Forelimb muscle (tissue), 1 donor: ENCODE measurements at places on chromosomes 11 and 22.
A peak's percentile ranks its signal among the peaks of the same experiment; 100 is the strongest.

GRCh38 chr22:33347002-33347401, 288.8 kb upstream of the SYN3 start:
- DNase-seq: no peak

DNA sequence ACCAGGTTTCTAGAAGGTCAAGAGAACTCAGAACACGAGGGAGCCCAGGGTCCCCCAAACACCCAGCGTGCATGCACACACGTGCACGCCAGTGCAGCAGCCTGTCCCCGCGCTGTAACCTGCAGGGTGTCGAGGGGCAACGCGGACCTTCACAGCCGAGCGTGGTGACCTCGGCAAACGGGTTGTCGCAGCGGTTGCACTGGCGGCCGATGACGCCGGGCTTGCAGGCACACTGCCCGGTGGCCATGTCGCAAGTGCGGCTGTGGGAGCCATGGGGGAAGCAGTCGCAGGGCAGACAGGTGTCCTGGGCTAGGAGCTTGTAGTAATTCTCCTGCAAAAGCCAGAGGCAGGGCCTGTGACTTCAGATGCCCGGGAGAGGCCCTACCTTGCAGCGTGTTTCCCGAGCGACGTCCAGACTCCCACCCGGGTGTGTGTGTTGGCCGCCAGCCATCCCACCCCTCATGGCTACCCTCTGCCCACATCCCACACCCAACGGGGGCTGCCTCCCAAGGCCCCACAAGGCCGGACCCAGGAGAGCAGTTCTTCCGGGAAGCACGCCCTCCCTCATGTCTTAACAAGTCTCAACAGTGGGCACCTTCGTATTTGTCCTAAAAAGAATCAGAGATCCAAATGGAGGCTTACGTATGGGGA, 56.1 kb downstream of the TRMU start:
- no peak for DNase-seq

GRCh38 chr22:34620161-34620560, 445.8 kb upstream of the ISX start:
- DNase-seq: no peak

GRCh38 chr22:20404881-20405280, 10.9 kb downstream of the ZNF74 start:
- no peak for DNase-seq

GRCh38 chr11:5336331-5336730, 7.0 kb downstream of the OR51B5 start:
- DNase-seq: no peak

- DNase-seq: no peak
Observed at GRCh38 chr11:27604416-27604815, 95.8 kb downstream of the BDNF start.

DNA sequence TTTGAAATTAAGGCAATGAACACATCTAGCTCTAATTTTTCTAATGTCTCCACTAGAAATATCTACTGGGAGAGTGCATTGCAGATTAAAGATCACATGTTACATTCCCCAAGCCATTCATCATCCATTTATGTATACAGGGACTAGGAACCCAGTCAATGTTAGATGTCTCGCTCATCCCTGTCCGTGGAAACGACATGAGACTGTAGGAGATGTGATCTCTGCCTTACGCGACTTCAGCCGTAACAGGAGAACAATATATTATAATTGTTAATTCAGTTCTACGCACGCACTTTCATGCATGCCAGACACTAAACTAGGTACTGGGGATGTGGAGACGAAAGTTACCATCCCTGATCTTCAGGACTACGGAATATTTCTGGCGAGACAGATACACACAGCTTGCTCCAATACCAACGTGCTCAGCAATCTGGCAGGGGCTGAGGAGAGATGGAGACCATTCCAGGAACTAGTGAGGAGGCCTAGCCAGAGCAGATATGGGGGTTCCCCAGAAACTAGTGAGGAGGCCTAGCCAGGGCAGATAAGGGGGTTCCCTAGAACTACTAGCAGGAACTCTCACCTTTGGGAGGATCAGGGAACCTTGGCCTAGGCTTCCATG, 706 bp downstream of the DCPS start:
- DNase-seq: no peak

GRCh38 chr11:109945626-109946321, 147.4 kb upstream of the ZC3H12C start:
- no peak for DNase-seq

DNA sequence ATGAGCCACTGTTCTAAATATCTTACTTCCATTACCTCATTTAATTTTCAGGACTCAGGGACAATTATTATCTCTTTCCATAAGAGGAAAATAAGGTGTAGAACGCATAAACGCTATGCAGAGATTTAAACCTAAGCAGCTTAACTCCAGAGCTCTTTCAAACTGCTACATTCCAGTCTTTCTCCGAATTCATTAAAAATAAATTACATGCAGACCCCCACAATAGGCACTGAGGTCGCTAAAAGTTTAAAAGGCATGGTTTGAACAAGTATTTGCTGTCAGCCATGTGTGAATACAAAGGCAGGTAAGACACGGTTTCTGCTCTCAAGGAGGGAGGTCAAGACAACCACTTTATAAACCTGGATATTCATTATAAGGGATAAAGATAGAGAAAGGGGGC, 983 bp downstream of the NARS2 start:
- no peak for DNase-seq

GRCh38 chr11:12683874-12684273, 9.7 kb downstream of the TEAD1 start:
- DNase-seq: no peak

DNA sequence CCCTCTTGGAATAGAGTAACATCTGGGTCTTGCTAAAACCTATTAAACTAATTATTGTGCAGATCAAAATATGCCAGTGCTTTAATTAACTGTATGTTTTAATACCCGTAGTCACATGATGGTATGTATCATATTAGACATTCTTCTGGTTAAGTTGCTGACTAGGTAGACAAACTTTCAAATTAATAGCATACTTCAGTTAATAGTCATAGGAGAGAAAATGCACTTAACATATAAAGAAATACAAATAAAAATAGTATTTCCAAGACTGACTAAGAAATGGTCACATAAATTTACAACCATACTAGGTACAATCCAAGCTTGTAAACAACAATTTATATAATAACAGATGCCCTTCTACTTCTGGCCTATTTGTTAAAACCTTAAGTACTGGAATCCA, 7.6 kb upstream of the EXPH5 start:
- DNase-seq: no peak

- no peak for DNase-seq
Observed at GRCh38 chr22:29798318-29798717, 31.1 kb downstream of the UQCR10 start.

DNA sequence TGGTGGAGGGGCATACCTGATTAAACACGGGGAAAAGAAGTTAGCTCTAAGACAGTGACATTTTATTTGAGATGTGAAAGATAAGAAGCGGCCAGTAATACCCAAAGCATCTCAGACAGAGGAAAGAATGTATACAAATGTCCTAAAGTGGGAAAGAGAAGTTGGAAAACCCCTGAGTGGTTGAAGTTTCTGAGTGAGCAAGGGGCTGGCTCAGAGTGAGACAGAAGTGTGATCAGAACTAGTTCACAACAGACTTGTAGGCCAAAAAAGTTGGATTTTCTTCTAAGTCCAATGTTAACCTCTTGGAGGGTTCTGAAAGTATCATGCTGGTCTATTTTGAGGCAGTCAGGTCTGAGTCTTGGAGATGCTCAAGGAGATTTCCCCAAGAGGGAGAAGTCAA, 608.7 kb downstream of the SOX6 start:
- no peak for DNase-seq

- no peak for DNase-seq
Observed at GRCh38 chr22:32444068-32444467, 20.2 kb downstream of the BPIFC start.

- DNase-seq: no peak
Observed at GRCh38 chr22:43078522-43078921, 10.7 kb downstream of the TTLL1 start.

- peak; percentile 68 for DNase-seq
Observed at GRCh38 chr11:45960387-45961095, 38.1 kb downstream of the LARGE2 start.

GRCh38 chr11:130706572-130706971, 209.7 kb downstream of the SNX19 start:
- no peak for DNase-seq

DNA sequence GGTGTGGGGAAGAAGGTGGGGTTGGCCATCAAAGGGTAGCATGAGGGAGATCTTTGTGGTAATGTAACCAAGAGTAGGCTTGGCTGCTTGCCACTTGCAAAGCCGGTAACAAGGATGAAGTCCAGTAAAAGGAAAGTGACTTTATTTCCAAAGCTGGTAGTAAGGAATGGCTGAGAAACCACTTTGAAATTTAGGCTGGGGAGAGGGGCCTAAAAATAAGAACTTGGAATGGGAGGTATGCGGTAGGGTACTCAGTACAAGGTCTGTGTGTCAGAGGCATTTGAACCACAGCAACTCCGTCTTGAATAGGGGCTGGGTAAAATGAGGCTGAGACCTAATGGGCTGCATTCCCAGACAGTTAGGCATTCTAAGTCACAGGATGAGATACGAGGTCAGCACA, 216.0 kb upstream of the ISX start:
- DNase-seq: no peak

DNA sequence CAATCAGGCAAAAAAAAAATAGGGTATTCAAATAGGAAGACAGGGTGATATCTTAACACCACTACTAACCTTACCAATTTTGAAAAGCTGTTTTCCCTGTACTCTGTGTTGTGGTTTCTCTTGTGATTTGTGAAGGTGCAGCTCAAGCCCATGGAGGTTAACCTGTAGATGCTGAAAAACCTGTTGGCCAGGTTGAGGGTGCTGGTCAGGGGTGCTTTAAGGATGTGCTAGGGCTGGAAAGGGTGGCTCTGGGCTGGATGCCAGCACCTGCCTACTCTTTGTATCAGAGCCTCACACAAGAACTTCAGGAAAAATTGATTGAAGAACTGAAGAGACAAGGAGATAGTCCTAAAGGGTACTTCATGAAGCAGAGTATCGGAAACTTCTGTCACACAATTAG, 18.3 kb upstream of the OR5M8 start:
- DNase-seq: no peak

GRCh38 chr22:35522225-35523149, 18.1 kb upstream of the RASD2 start:
- no peak for DNase-seq

GRCh38 chr22:44448271-44448830, 49.7 kb downstream of the RTL6 start:
- DNase-seq: peak; percentile 39

- DNase-seq: no peak
Observed at GRCh38 chr22:42462016-42462415, 29.8 kb upstream of the NFAM1 start.

GRCh38 chr11:118115048-118115447, 28.3 kb upstream of the SMIM35 start:
- DNase-seq: no peak

- DNase-seq: no peak
Observed at GRCh38 chr22:25368271-25368670, 148.8 kb downstream of the CRYBB2 start.

DNA sequence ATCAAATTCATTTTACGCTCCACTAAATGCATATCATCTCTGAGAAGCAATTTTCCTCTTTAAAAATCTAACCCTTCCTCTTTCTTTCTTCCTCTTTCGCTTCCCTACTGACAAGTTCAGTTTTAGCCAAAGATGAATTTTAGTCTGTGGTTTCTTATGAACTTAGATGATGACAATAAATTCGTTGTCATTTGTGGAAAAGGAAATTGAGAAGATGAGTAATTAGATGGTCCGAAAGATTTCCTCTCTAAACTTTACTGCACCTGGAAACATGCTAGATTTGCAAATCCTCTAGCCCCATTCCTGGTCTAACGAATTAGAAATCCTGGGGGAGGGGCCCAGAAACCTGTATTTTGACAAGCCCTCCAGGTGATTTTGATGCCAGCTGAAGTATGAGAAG, 855.4 kb upstream of the CHORDC1 start:
- DNase-seq: no peak

- no peak for DNase-seq
Observed at GRCh38 chr11:1930462-1930830, 10.9 kb downstream of the TNNT3 start.

- no peak for DNase-seq
Observed at GRCh38 chr22:43515902-43516301, 104.1 kb downstream of the MPPED1 start.

- no peak for DNase-seq
Observed at GRCh38 chr11:113179181-113179704, 135.1 kb upstream of the TTC12 start.

- DNase-seq: no peak
Observed at GRCh38 chr22:47197773-47198500, 435.5 kb downstream of the TBC1D22A start.

GRCh38 chr11:89420981-89421380, 70.2 kb downstream of the NOX4 start:
- no peak for DNase-seq
